Mucosa of descending colon (tissue), 3 donors: ENCODE measurements at places on chromosomes 7 and 10.

- DNase-seq: no peak
Measured at GRCh38 chr10:36232935-36233334, 590.8 kb upstream of the FZD8 start.

DNA sequence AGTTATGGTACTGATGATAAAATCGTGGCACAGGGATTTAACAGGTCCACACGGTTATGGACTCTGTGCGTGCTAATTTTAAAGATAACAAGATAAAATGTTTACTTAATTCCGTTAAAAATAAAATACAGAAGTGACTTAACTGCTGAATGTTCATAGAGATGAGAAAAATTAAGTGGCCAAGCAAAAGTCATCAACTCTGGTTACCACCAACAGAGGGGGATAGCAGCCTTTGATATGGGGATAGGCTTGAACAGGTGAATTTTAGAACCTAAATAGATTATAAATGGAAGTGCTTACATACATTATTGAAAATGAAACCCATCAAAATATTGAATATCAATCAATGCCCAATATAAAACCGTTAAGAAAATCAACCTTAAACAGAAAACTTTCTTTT, 245.0 kb downstream of the WDR37 start:
- no peak for DNase-seq

GRCh38 chr10:50541921-50542320, 81.8 kb downstream of the SGMS1 start:
- no peak for DNase-seq

DNA sequence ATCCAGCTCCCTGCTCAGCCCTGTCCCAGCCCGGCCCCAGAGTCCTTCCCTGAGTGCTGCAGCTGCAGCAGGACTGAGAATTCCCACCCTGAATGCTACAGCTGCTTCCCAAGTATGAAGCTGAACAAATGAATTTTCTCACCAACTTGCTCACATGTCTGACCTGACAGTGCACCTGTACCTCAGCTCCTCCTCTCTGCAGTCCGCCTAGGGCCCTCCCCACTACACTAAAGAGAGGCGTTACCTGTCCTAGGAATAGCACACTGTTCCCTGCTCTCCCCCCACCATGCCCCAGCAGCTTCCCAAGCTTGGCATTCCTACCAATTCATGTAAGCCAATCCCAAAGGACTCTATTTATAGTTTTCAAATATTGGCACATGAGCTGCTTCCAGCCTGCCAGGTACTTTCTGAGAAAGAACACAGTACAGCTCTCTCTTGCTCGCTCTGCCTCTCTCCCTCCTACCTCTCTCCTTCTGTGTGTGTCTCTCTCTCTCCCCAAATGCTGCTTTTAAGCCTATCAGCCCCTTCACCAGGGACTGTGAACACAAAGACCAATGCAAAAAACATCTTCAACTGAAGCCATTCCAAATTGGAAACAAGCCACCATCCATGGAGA, 400.1 kb downstream of the TNS3 start:
- DNase-seq: no peak

GRCh38 chr7:102927312-102927933, 14.6 kb downstream of the LRRC17 start:
- no peak for DNase-seq

DNA sequence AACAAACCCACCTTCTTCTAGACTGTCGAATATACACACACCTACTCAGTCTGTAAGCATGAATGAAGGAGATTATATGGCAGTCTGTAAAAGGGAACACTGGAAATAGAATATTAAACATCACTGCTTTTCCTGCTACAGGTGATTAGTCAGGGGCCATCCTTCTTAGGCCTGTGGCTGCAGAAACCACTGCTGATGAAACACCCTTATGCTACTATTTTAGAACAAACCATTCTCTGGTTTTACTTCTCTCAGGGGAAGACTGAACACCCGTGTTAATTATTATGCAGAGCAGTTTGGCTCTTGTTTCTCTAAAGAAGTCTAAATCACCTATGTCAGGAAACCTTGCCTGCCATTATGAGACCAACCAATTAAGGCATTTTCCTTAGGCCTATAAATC, 351.1 kb upstream of the KLF6 start:
- DNase-seq: no peak

- DNase-seq: no peak
Measured at GRCh38 chr7:20470726-20471125, 140.0 kb downstream of the ITGB8 start.

DNA sequence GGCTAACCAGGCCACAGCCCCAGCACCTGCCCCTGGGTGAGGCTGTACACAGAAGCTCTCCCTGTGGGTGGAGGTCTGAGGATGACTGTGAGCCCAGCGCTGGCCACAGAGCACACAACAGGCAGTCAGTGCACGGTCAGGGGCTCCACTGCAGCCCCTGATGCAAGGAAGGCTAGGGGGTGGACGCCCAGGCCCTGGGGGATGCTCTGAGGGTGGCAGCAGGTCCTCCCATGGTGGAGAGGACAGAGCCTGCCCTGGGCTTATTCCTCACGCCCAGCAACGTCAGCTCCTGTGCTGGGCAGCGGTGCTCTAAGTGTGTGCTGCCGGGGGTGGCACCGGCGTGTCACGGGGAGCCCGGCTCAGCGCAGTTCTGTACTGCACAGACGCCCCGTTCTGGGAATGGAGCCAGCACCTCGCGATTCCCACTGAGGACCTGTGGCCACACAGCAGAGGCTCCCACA, 223.2 kb downstream of the MAD1L1 start:
- no peak for DNase-seq

GRCh38 chr10:124559372-124560132, 97.9 kb downstream of the LHPP start:
- DNase-seq: peak; percentile 11

DNA sequence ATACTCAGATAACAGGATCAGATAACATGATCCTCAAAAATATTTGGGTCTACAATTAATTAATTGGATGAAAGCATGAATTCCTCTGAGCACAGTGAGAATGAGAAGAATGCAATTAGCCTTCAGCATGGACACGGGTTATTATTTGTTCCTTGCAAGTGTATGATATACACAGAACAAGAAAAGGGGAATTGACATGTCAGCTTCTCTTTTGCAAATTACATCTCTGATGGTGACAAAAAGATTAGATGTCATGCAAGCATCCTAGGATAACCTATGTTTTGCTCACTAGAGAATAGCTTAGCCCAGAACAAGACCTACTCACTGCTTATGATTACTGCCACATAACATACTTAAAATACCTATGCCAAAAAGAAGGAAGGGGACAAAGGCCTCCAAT, 120.3 kb downstream of the ABLIM1 start:
- DNase-seq: no peak

GRCh38 chr7:45066409-45066808, 22.4 kb downstream of the NACAD start:
- DNase-seq: no peak

GRCh38 chr10:76002262-76002854, 570.9 kb downstream of the LRMDA start:
- no peak for DNase-seq

- no peak for DNase-seq
Measured at GRCh38 chr7:28702171-28702570, 256.0 kb downstream of the TRIL start.

- no peak for DNase-seq
Measured at GRCh38 chr10:19724287-19724686, 91.9 kb upstream of the PLXDC2 start.

DNA sequence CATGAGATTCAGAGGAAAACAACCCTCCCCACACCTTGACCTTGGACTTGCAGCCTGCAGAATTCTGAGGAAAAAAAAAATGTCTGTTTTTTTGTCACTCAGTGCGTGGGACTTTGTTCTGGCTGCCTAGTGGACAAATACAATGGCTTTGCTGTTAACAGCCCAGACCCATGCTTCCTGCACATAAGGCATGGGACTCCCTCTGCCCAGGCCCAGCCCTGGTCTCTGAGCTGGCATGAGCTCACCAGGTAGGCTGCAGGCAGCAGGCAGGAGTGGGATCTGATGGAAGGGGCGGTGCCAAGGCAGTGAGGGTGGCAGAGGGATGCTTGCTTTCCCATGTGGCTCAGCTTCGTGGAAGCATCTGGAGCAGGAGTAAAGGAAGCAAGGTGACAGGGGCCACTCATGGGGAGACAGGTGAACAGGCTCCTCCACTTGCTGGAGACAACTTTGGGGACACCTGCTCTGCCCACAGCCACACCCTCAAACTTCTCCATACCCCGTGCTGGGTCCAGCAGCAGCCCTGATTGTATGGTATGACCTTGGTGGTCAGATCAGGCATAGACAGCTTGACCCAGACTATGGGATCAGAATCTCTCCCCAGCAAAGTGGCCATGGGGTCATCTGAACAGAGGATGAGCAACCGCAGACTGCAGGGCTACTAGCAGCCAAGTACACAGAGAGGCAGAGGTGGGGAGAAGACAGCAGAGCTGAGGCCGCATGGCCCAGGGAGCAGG, 27.0 kb downstream of the ANXA8 start:
- no peak for DNase-seq

- DNase-seq: no peak
Measured at GRCh38 chr7:15783987-15784693, 97.7 kb upstream of the MEOX2 start.

DNA sequence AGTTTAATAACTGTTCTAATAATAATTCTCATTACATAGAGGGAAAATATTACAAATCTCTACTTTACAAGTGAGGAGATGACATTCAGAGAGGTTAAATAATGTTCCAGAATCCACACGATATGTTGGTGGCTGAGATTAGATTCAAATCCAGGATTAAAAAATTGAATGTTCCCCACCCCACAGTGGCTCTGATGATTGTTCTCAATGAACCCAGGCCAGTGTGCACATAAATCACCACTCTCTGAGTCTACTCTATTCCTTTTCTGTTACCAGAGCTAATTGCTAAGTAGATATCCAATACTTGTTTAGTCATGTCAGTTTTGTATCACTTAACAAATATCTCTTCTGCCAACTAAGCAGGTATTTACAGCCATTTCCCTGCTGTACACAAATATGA, 281.0 kb downstream of the ABCA13 start:
- DNase-seq: no peak

DNA sequence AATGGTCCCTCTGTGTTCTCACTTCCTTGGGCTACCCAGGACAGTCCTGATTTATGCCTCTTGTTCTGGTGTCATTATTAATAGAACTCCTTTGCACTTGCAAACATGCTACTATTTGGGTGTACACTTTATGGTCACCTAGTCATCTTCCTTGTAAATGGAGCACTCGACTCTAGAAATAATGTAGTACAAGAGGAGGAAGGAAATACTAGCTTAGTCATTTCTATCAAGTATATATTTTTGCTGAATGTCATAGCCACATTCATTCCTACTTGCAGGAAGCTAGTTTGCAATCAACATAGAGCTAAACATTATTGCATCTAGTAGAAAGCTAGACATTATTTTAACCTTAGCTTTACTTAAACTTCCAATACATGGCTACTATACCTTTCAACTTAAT, 335.3 kb downstream of the MAGI2 start:
- DNase-seq: no peak

DNA sequence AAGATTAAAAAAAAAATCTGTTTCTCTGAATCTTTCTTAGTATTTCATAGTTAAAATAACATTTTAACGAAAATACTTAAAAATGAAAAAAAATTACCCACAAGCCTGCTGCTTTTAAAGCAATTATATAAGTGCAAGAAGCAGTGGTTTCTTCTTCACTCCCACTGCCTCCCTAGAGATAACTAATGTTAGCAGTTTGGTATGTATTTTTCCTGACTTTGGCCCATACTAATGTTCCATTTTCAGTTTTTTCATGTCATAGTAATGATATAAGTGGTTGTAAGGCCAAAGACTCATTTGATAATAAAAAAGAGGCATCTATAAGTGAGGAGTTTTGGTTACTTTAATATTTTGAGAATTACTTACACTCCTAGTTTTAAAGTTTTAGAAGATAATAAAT, 24.3 kb upstream of the LAMB1 start:
- DNase-seq: no peak

GRCh38 chr10:62852961-62853702, 37.0 kb upstream of the EGR2 start:
- no peak for DNase-seq

DNA sequence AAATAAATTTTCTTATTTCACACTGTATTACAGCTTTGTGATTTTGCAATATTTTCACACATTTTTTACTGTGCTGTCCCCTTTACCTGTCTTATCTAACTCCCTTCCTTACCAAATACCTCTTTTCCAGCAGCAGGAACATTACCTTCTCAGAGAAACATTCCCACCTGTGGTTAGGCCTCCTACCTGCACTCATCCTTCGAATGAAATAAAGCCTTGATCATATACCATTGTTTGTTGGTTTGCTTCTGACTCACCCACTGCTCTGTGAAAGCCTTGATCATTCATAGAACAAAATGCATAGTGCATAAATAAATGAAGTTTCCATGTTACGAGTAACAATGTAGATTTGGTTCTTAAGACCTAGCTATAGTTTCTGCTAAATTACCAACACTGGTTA, 256.3 kb downstream of the ARL4A start:
- no peak for DNase-seq

GRCh38 chr7:37052705-37053104, 328.4 kb upstream of the AOAH start:
- DNase-seq: peak; percentile 22

GRCh38 chr7:153158149-153158548, 398.6 kb downstream of the ACTR3B start:
- no peak for DNase-seq

- DNase-seq: no peak
Measured at GRCh38 chr10:132849546-132850031, 63.6 kb upstream of the NKX6-2 start.
